ENCODE measurements at places on chromosomes 13 and 19. TPM values are rescaled to one million over a fixed set of nuclear protein-coding genes. Genes with fewer than 3 reads are reported as not detected.

GRCh38 chr19:41588497-41589209, 12.7 kb downstream of the CEACAM21 start:
- no peaks in the 10 kb centered on the region for H3K27me3 ChIP-seq
- no peak for DNase-seq
- no peaks in the 10 kb centered on the region for H3K36me3 ChIP-seq
- no peak overlapping the region for H3K27ac ChIP-seq
- no peaks in the 10 kb centered on the region for H3K4me1 ChIP-seq

DNA sequence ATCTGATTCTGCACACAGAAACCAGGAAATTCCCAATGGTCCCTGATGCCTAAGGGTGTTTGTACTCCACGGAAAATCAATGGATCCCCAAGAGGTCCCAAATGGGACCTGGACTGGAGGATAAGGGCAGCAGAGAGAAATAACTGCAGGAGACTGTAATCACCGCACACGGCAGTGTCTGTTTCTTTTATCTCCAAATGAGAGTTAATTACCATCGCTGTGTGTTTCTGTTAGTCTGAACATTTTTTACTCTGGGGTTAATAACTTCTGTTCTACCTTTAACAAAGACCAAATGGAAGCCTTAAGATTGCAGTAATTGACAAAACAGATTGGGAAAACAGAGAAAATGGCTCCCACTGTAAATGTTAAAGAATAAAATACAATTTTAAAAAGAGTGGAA, 320.9 kb downstream of the DCLK1 start:
- no peaks in the 10 kb centered on the region for H3K4me1 ChIP-seq
- H3K27me3 ChIP-seq: no peaks in the 10 kb centered on the region
- H3K27ac ChIP-seq: no peak overlapping the region
- no peak overlapping the region for H3K4me3 ChIP-seq
- no peak for DNase-seq
- H3K36me3 ChIP-seq: no peaks in the 10 kb centered on the region

The ADPRHL1 gene
- 1.7 TPM for total RNA-seq

DNA sequence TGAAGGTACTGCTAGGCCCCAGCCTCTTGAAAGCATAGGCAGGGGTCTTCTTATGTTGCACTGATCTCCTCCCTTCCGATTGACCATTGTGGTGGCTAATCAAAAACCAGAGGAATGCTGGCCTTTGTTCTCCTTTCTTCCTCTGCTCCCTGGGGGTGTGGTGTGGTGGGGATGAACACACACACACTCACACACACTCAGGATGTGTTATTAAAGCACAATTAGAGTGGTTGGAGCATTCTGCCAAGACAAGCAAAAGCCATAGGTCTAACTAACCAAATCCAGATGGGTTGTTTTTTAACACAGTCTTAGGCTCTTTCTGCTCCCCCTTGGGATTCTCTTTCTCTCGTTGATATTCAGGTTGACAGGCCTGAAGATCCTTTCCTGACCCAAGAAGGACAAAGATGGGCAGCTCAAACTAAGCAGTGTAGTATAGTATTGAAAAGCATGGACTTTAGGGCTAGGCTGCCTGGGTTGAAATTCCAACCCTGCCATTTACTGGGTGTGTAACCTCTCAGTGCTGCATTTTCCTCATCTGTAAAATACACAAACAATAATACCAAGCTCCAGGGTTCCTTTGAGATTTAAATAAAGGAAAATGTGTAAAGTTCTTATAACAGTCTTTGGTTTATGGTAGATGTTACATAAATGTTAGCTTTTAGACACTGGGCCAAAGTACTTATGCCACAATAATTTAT, 25.5 kb upstream of the DGKH start:
- no peaks in the 10 kb centered on the region for H3K27me3 ChIP-seq
- no peak for DNase-seq
- no peak overlapping the region for H3K27ac ChIP-seq
- H3K4me3 ChIP-seq: no peak overlapping the region
- no peaks in the 10 kb centered on the region for H3K4me1 ChIP-seq

DNA sequence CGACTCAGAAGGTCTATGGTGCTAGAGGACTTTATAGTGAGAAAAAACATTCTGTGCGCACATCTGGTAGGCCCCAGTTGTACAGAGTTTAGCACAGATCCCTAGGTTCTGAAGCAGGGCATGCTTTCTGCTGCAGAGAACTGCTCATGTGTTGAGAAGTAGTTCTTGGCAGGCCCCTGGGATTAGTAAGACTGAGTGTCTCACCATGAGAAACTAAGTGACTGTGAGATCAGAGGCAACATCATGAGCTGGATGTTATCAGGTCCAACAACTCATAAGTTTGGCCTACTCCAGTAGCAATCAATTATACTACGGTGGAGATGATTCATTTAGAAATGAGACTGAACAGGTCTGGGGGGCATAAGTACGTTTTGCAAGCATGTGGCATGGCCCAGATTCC, 507.4 kb upstream of the KLF12 start:
- H3K4me1 ChIP-seq: peaks cover 2% of the 10 kb centered on the region
- no peak overlapping the region for H3K27ac ChIP-seq
- no peak overlapping the region for H3K4me3 ChIP-seq
- no peak for DNase-seq
- H3K27me3 ChIP-seq: no peaks in the 10 kb centered on the region

The TEX29 gene
- not detected for total RNA-seq

All from H1 (cell line).